PC-3 (cell line): ENCODE measurements at places on chromosomes 4 and X. TPM values are rescaled to one million over a fixed set of nuclear protein-coding genes. Genes with fewer than 3 reads are reported as not detected.
A peak's percentile ranks its signal among the peaks of the same experiment; 100 is the strongest.

Gene SLIT2
- 19.1 and 28.7 TPM in 2 replicates for total RNA-seq

DNA sequence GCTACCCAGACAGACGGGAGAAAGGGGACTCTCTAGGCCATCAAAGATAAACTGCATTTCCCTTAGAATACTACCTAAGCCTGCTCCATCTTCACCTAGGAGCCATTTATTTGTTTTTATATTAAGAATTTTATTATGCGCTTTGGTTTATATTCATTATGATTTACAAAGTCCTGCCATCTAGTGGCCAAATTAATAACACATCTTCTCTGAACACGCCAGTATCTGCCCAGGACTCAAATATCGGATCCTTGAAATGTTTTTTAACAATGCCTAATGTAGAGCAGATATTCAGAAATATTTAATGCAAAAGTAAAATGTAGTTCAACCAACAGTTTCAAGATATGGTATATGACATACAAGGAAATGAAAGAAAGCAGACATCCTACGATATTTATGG is 20.8 kb upstream of the PRPS2 start:
- H3K4me3 ChIP-seq, result peak overlapping the region; percentile 59; the same call in 1 of the 2 replicates
- no peaks in the 10 kb centered on the region for H3K4me1 ChIP-seq
- no peaks in the 10 kb centered on the region for H3K36me3 ChIP-seq
- no peak overlapping the region for H3K27ac ChIP-seq

DNA sequence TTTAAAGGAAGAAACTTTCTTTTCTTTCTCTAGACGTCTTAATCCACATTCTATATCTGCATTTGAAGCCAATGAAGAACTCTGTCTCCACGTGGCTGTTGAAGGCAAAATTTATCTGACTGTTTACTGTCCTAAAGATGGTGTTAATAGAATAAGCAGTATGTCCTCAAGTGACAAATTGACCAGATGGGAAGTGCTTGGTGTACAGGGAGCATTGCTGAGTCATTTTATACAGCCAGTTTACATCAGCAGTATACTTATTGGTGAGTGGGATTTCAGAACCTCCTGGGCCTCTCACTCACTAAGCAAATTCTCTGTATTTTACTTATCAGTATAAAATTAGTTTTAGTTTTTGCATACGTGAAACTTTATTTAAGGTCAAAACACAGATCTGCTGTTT is 33.7 kb downstream of the ADAD1 start:
- no peaks in the 10 kb centered on the region for H3K4me1 ChIP-seq
- H3K27me3 ChIP-seq, result no peaks in the 10 kb centered on the region
- no peak overlapping the region for H3K27ac ChIP-seq
- H3K4me3 ChIP-seq, result no peak overlapping the region

Gene HHIP
- total RNA-seq, result 1.2 and 2.3 TPM in 2 replicates

DNA sequence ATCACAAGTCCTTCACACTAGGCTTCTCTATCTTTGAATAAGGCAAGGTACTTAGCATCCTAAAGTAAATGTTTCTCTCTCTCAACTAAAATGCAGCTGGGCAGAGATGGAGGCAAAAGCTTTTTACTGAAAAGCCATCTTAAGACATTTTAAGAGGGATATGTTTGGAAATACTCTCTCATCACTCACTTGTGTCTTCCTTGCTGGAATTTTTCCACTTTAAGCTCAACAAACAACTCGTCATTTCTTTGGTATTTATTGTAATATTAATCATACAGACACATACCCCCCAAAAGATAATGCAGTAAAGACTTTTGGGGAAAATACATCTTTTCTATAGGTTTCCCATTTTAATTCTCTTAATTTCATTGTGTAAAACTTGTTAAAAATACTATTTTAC is 16.4 kb downstream of the MBNL3 start:
- H3K27me3 ChIP-seq, result no peaks in the 10 kb centered on the region
- peak; percentile 41 for DNase-seq
- H3K4me1 ChIP-seq, result peaks cover 17% of the 10 kb centered on the region
- no peak overlapping the region for H3K4me3 ChIP-seq

DNA sequence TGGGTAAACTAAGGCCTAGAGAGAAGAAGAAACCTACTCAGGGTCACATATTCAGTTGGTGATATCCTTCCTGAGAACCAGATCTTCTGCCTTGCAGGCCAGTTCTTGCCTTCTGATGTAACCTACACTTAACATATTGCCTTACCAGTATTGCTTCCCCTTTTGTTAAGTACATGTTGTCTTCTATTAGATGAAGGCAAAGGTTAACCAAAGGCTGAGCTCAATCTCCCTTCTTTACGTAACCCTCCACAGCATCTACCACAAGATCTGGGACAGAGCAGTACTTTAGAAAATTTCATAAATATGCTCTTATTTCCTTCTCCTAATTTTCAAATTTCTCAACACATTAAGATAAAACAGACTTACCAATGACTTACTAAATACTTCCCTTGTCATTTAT is 474.4 kb downstream of the SH2D1A start:
- no peaks in the 10 kb centered on the region for H3K4me1 ChIP-seq
- H3K4me3 ChIP-seq, result no peak overlapping the region
- H3K27ac ChIP-seq, result no peak overlapping the region
- H3K27me3 ChIP-seq, result no peaks in the 10 kb centered on the region
- DNase-seq, result no peak

DNA sequence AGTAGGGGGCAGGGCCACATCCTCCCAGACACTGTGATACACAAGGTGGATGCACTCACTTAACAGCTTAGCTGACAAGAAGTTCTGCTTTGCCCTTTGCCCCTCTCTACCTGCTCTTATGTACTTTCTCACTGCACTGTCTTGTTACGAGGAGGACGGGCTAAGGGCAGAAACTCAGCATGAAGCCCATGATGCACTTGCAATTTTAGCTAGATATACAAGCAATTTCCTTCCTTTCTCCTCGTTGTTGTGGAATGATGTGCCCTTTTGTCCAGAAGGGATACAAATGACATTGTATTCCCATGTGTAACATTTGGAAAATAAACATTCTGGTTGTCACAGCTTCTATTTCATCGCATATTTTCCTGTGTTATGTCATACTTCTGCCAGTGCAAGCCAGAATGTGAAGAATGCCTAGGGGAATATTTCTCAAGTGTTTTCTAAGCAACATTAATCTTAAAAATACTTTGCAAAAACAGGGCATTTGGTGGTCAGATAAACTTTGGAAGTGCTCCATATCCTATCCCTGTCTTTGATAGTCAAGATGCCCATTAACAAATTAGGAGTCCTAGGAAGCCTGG is 47.2 kb downstream of the MAOA start:
- H3K36me3 ChIP-seq, result no peaks in the 10 kb centered on the region
- DNase-seq, result peak; percentile 81
- peaks cover 42% of the 10 kb centered on the region for H3K4me1 ChIP-seq

- DNase-seq, result no peak
- H3K4me1 ChIP-seq, result no peaks in the 10 kb centered on the region
- H3K27me3 ChIP-seq, result no peaks in the 10 kb centered on the region
- H3K27ac ChIP-seq, result no peak overlapping the region
Measured at GRCh38 chr4:90603540-90603939, 476.3 kb downstream of the CCSER1 start.

- DNase-seq, result no peak
- no peak overlapping the region for H3K27ac ChIP-seq
- no peak overlapping the region for H3K4me3 ChIP-seq
- peaks cover 21% of the 10 kb centered on the region for H3K4me1 ChIP-seq
- no peaks in the 10 kb centered on the region for H3K27me3 ChIP-seq
- H3K36me3 ChIP-seq, result no peaks in the 10 kb centered on the region
Measured at GRCh38 chrX:12153741-12154140, 15.5 kb downstream of the FRMPD4 start.

Gene PCDH7
- 1.8 and 1.9 TPM in 2 replicates for total RNA-seq

Gene TAF7L
- total RNA-seq, result 0.35 TPM in 1 of 2 replicates, not detected in the other

Gene LYAR
- total RNA-seq, result 37.5 and 41.3 TPM in 2 replicates

GRCh38 chr4:1722551-1723118 is 1.3 kb downstream of the TACC3 start:
- no peak for DNase-seq
- peaks cover 37% of the 10 kb centered on the region for H3K4me1 ChIP-seq
- peak overlapping the region; percentile 94 for H3K4me3 ChIP-seq

DNA sequence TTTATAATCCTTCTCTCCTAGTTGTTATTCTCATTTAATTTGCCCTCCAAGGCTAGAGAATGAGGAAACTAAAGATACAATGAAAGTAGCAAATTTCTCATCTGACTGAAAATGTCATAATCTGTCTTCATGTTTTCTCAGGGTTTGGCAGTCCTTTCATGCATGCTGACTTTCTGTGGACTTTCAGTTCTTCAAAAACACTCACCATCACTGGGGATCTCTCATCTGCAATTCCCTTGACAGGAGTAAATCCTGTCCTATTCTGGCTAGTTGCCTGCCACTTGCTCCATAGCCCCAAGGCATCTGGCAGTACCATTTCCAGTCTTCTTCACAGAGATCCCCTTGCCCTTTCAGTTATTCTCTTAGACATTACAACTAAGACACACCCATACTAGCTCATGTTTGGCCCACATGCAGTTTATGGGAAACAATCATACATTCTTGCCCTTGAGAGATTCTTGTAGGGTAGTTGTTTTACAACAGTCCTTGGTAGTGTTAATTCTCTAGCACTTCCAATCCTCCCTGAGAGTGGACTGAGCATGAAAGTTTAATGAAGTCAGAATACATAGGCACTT is 449.7 kb upstream of the KLHL4 start:
- H3K27me3 ChIP-seq, result no peaks in the 10 kb centered on the region
- H3K27ac ChIP-seq, result no peak overlapping the region
- no peaks in the 10 kb centered on the region for H3K36me3 ChIP-seq
- H3K4me3 ChIP-seq, result no peak overlapping the region
- no peak for DNase-seq

- H3K4me1 ChIP-seq, result no peaks in the 10 kb centered on the region
- H3K27ac ChIP-seq, result no peak overlapping the region
- DNase-seq, result peak; percentile 45
- no peaks in the 10 kb centered on the region; the same call in 1 of the 2 replicates for H3K36me3 ChIP-seq
- H3K4me3 ChIP-seq, result no peak overlapping the region
- H3K27me3 ChIP-seq, result no peaks in the 10 kb centered on the region
Measured at GRCh38 chr4:110518889-110519490, 43.0 kb downstream of the ENPEP start.

Gene AKAP14
- total RNA-seq, result not detected in 2 replicates

Gene UGT2B17
- not detected in 2 replicates for total RNA-seq

Gene SCARB2
- 40.6 and 56.3 TPM in 2 replicates for total RNA-seq

DNA sequence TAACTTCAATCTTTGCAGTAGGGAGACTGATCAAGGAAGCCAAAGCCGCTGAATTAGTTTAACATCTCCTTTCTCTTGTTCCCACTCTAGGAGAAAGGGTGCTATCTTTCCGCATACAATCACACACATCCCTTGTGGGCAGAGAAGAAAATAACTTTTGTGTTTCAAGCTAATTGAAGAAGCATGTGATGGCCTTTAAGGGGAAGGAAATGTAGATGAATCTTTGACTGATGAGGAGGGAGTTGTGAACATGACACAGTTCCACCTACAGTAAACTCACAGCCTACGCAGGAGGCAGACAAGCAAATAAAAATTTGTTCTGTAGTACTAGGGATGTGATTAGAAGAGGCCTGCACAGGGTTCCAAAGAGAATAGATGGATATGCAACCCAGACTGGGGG is 14.7 kb upstream of the SPATA4 start:
- no peak overlapping the region for H3K27ac ChIP-seq
- H3K36me3 ChIP-seq, result no peaks in the 10 kb centered on the region
- no peaks in the 10 kb centered on the region for H3K27me3 ChIP-seq
- H3K4me1 ChIP-seq, result no peaks in the 10 kb centered on the region
